ENCODE measurements at places on chromosomes 13 and 19.

- DNase-seq: no peak
Measured at GRCh38 chr19:5134691-5135090, 165.8 kb downstream of the KDM4B start.

GRCh38 chr13:50539791-50540530, 303.5 kb downstream of the DLEU7 start:
- DNase-seq: no peak

- DNase-seq: no peak
Measured at GRCh38 chr13:73216381-73216831, 157.6 kb downstream of the KLF5 start.

- no peak for DNase-seq
Measured at GRCh38 chr13:50779443-50780200, 63.9 kb downstream of the DLEU7 start.

DNA sequence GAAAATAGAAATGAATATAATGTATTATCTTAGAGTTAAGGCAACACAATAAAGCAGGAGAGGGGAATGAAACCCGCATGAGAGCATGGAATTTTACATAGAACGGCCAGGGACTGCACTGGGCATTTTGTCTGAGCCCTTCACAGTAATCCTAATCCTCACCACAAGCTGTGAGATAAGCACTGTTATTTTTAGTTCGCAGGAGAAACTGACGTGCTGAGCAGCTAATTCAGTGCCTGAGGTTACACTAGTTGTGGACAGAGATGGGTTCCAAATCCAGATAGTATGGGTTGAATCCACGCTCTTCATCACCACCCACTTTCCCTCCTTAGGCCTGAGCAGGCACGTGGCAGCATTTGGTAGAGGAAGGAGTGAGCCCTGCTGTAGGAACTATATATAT, 24.8 kb upstream of the ZNF527 start:
- no peak for DNase-seq

DNA sequence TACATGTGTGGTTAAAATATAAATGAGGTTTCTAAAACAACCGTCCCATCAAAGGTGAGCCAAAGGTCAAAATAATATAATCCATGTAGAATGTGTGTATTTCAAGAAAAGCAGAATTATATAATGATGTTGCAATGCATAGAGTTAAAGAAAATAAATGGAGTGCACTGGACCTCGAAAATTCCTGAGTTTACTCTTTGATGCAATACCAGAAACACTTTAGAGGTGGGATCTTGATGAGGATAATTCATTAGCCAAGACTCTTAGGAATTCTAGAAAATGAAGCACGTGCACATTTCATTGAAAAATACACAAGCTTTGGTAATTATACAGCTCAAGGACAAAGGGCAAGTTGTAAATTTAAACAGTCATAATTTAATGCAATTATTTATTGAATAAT, 508.9 kb upstream of the ARGLU1 start:
- no peak for DNase-seq

- DNase-seq: no peak
Measured at GRCh38 chr13:111202156-111202621, 87.1 kb downstream of the ARHGEF7 start.

- peak; percentile 80 for DNase-seq
Measured at GRCh38 chr19:35247526-35248309, 1.1 kb upstream of the LSR start.

DNA sequence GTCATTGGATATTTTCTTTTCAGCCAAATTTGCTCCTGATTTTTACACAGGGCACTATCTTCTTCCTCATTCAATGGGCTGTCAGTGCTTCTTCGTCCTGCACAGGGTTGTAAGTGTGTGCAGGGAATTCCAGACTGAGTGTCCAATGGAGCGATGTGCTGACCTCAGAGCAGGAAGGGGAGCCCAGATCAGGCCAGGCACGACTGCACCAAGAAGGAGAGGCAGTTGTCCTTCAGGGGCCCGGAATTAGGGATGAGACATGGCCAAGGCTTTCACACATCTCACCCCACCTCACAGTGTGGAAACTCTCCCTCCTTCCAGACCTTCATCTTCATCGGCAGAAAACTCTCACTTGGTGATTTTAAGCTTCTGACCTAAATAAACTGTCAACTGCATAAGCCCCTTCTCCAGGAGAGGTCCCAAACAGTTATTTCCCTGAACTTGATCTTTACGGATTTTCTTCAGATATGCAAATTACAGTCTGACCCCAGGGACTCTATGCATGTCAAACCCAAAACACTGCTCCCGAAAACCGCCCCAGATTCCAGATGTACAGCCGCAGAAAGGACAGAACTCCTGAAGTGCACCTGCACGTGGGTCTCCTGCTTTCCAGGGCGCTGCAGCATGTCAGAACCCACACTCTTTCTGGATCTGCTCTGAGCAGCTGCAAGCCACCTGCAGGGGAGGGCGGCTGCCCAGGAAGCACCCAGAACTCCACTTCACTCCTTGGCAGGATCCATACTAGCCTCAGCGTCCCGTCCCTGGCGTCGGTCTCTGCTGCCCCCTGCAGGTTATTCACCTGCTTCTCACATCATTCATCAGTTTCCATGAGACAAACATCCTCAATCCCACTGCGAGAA, 625 bp upstream of the ZNF20 start:
- peak; percentile 92 for DNase-seq

DNA sequence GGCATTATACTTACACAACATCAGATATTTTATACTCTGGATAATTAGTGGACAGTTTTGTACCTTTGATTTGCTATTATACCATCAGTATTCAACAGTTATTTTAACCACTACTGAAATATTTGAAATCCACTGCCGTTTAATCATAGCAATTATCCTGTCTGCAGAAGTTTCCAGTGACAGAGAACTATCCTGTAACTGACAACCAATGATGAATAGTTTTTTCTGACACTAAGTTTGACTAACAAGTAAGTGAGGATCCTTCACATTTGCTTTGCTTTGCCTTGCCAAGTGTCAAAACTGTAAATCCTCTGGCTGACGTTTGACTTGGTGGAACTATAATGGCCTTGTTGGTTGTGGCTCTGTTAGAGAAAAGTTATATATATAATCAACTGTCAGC, 410.7 kb downstream of the GPC5 start:
- no peak for DNase-seq

GRCh38 chr13:43473437-43473836, 313.3 kb downstream of the ENOX1 start:
- DNase-seq: no peak

GRCh38 chr13:101695870-101696516, 243.5 kb downstream of the ITGBL1 start:
- DNase-seq: no peak
